Regular cardiac myocyte (primary cell): ENCODE measurements at places on chromosomes 5 and 9. TPM values are rescaled to one million over a fixed set of nuclear protein-coding genes. Genes with fewer than 3 reads are reported as not detected.

Gene ACTBL2
- under 0.01 and 0.19 TPM in 2 replicates for total RNA-seq

Gene ZNF169
- total RNA-seq, result 2.5 TPM in 2 replicates

Gene KCNT1
- total RNA-seq, result not detected in 2 replicates

Gene CAVIN4
- total RNA-seq, result 1.1 and 1.5 TPM in 2 replicates

Gene DBN1
- 77.2 and 139 TPM in 2 replicates for total RNA-seq

Gene SWI5
- total RNA-seq, result 20.9 and 41.6 TPM in 2 replicates

Gene PRRC2B
- total RNA-seq, result 33.5 and 51.6 TPM in 2 replicates

Gene SLC36A2
- not detected in 2 replicates for total RNA-seq
